Activated CD4-positive, alpha-beta T cell treated with anti-CD3 and anti-CD28 coated beads for 1 hour (primary cell): ENCODE measurements at places on chromosomes 1 and 21.
A peak's percentile ranks its signal among the peaks of the same experiment; 100 is the strongest.

DNA sequence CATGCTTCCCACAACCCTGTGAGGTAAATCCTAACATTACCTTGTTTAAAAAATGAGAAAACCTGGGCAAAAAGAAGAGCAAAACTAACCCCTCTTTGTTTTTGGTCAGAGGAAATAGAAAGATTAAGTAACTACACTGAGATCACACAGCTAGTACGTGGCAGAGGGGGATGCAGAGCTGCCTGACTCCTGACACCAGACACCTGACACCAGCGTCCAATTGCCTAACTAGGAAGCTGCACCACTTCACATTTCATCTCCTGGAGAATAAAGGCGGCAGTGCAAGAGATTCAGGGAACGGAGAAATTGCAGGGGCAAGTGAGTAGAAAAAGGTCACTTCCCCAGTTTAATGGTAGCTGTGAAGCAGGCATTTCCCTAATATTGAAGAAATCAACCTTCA lies 229.3 kb upstream of the PTBP2 start:
- DNase-seq, result no peak

DNA sequence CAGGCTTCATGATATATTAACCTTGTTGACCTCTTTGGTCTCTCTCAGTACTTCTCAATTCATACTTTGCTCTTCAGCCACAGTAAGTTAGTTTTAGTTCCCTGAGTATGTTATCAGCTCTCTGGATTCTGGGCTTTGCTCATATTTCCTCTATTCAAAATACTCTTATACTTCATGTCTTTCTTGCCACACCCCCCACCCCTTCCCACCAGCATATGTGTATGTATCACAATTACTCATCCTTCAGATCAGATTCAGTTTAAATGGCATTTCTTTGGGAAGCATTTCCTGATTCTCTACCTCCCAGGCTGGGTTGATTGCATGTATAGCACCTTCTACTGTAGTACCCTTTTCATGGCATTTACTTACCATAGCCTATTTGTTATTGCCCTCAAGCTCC lies 28.3 kb downstream of the SLC30A7 start:
- DNase-seq, result no peak

- DNase-seq, result no peak
Measured at GRCh38 chr1:245160741-245161400, 6.1 kb downstream of the KIF26B start.

DNA sequence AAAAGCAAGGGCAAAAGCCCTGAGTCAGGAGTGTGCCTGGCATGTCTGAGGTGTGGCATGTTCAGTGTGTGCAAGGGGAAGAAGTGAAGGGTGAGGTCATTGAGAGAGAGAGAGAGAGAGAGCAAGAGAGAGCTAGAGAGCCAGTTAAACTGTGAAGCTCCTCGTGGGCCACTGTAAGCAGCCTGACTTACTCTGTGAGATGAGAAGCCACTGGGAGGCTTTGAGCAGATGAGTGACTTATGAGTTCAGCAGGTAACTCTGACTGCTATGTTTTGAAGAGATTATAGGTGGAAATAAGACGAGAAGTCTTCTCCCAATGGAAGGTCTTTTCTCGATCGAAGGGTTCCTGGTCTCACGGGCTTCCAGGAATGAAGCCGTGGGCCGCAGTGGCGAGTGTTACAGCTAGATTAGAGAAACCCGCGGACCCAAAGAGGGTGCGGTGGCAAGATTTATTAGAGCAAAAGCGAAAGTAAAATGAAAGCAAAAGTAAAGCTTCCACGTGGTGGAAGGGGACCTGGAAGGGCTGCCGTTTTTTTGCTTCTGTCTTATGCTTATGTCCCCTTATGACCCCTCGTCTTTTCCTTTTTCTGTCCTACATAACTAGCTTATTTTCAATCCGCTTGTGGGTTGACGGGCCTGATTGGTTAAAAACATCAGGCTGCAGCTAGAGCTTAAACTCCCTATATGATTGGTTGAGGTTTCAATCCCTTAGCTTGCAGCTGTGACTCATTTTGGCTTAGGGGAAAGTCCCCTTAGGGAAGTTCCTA lies 323.1 kb upstream of the FAM78B start:
- DNase-seq, result peak; percentile 20

GRCh38 chr1:2228157-2228594 lies at the start of gene SKI:
SKI (plus strand) TSS chr1:2228319; CDS start chr1:2228767, 448 bp downstream.
- DNase-seq, result no peak
